ENCODE measurements at places on chromosomes 1 and 21. TPM values are rescaled to one million over a fixed set of nuclear protein-coding genes. Genes with fewer than 3 reads are reported as not detected.

DNA sequence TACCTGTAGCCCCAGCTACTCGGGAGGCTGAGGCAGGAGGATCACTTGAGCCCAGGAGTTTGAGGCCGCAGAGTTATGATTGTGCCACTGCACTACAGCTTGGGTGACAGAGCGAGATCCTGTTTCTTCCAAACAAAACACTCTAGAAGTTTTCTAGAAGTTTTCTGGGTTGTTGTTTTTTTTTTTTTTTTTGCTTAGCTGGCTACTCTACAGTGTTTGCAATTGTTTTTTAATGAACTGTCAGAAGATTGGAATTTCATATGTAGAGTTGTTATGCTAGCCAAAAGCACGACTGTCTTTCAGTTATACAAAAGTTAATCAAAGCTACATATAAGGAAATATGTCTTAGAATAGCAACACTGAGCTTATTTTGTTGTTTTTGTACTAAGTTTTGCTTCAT lies 30.9 kb upstream of the NEXN start:
- DNase-seq = no peak

The SSR2 gene
- 183 TPM for total RNA-seq

The OR2T29 gene
- 0.25 TPM for total RNA-seq

DNA sequence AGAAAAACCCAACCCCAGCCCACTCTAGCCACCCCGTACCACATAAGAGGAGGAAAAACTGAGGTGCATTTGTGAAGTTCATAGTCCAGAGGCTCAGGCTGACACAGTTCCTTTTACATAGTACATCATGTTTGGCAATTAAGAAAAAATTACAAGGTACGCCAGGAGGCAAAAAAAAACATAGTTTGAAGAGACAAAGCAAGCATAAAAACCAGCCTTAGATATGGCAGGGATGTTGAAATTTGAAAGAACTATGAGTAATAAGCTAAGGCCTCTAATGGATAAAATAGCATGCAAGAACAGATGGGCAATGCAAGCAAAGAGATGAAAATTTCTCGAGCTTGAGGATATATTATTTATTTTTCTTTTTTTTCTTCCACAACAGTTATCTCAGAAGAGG lies 31.9 kb downstream of the MIXL1 start:
- no peak for DNase-seq

GRCh38 chr1:4084048-4084431 lies 184.0 kb upstream of the C1orf174 start:
- no peak for DNase-seq

The TMPRSS3 gene
- total RNA-seq = 6.0 TPM

The UBE2U gene
- total RNA-seq = not detected

The LCE3D gene
- total RNA-seq = not detected

DNA sequence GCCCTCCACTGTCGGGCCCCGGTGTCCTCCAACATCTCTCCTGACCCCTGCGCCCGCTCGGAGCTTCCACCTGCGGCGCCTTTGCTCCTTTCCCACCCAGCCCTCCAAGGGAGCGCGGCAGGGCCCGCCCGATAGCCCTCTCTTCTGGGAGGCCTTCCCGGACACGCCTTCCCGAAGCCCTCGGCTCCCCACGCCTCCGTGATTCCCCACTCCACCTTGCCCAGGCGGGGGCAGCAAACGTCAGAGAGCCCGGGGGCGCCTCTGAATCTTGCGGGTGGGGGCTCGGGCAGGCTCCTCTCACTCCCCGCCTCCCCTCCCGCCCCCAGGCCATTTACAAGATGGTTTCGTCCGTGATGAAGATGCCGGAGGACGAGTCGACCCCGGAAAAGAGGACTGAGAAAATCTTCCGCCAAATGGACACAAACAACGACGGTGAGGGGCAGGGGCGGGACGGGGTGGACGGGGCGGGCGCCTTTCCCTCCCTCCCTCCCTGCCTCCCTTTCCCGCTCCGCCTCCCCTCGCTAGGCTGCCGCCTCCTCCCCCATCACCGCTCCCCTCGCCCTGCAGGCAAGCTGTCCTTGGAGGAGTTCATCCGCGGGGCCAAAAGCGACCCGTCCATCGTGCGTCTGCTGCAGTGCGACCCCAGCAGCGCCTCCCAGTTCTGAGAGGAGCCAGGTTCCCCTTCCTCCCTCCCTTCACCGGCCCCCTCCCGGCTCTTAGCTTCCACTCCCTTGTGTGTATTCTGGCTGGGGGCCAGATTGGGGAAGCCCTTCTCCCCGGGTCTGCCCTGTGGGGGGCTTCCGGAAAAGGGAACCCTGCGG lies 7.1 kb downstream of the HPCA start:
- DNase-seq = peak; percentile 74

- no peak for DNase-seq
These were observed 72.2 kb downstream of the PGM1 start for GRCh38 chr1:63665410-63665809.

GRCh38 chr1:18913065-18913835 lies 10.9 kb upstream of the ALDH4A1 start:
- peak; percentile 92 for DNase-seq
